ENCODE measurements at places on chromosomes 13 and 19.

GRCh38 chr13:55887561-55887960, 1253.2 kb upstream of the PRR20A start:
- no peak for DNase-seq

DNA sequence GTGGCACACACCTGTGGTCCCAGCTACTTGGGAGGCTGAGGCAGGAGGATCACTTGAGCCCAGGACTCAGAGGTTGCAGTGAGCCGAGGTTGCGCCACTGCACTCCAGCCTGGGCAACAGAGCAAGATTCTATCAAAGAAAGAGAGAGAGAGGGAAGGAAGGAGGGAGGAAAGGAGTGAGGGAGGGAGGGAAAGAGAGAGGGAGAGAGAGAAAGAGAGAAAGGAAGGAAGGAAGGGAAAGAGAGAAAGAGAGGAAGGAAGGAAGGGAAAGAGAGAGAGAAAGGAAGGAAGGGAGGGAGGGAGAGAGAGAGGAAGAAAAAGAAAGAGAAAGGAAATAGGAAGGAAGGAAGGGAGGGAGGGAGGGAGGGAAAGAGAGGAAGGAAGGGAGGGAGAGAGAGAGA, 12.4 kb downstream of the NRTN start:
- DNase-seq, result no peak

- DNase-seq, result peak; percentile 28
Observed at GRCh38 chr13:46607768-46608564, 55.0 kb downstream of the LRCH1 start.

- DNase-seq, result no peak
Observed at GRCh38 chr13:29563941-29564340, 31.5 kb downstream of the SLC7A1 start.

DNA sequence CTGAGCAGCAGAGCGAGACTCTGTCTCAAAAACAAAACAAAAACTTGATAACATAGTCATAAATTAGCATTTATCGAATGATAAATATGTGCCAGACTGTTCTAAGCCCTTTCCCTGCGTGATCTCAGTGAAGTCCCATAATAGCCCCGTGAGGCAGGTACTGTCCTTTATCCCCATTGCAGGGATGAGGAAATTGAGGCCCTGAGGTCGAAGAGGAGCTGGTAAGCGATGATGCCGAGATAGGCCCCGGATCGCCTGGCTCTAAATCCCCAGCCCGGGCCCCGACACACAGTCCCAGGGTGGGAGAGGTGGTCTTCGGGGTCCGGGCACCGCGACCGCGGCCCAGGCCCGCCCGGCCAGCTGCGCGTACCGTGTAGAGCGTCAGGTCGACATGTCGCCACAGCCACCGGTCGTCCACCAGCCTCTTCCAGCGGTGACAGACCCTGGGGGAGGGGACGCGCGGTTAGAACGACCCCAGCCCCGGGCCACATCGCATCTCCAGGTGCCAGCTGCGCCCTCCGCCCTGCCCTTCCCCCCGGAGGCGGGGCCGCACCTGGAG, 625 bp downstream of the FBXL12 start:
- no peak for DNase-seq

- peak; percentile 54 for DNase-seq
Observed at GRCh38 chr13:103195762-103196161, 129.5 kb upstream of the SLC10A2 start.

DNA sequence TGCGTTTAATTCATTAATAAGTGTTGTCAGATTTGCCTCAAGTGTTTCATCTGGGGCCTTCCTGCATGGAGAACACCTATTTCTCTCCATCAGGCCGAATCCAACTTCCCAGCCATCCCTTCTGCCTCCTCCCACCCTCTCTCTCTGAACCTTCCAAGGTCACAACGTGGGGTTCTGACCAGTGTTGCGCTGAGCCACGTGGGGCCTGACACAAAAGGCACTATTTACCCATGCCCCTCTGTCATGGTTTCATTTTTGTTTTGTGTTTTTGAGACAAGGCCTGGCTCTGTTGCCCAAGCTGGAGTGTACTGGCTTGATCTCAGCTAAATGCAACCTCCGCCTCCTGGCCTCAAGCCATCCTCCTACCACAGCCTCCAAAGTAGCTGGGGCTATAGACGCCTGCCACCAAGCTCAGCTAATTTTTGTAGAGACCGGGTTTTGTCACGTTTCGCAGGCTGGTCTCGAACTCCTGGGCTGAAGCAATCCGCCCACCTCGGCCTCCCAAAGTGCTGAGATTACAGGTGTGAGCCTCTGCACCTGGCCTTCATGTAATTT, 8.6 kb upstream of the IRGC start:
- DNase-seq, result no peak

DNA sequence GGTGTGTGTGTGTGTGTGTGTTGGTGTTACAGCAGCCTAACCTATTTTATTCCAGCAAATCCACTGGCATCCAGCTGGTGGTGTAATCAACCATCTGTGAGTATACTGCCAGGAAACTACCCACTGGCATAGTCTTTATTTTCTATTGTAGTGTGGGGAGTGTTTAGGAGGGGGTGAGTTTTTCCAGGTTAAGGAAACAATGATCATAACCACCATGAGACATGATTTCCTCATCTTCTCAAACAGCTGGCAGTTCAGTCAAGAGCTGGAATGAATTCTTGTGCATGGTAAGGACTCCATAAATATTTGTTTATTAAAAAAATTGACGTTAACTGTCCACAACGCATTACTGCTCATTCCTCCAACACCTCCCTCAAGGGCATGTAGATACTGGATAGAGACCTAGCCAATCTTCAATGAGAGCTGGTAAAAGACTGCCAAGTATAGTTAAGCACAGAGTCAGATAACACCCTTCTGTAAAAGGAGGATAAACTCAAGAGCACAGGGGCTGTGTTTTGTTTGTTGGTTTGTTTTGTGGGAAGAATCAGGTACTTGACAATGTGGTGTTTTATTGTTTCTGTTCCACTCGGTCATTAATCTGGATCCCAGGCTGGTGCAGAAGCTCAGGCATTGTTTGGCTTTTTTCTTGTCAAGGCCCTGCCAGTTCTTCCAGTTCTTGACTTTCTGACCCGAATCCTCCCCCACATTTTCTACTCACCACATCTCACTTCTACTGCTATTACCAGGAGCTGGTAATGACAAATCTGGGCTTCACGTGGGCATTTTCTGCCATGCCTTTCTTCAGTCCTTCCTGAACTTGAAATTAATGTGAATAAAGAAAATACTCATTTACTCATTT, 31.6 kb upstream of the SLC46A3 start:
- DNase-seq, result peak; percentile 59

- DNase-seq, result no peak
Observed at GRCh38 chr19:41811036-41811435, 14.6 kb downstream of the CEACAM3 start.

DNA sequence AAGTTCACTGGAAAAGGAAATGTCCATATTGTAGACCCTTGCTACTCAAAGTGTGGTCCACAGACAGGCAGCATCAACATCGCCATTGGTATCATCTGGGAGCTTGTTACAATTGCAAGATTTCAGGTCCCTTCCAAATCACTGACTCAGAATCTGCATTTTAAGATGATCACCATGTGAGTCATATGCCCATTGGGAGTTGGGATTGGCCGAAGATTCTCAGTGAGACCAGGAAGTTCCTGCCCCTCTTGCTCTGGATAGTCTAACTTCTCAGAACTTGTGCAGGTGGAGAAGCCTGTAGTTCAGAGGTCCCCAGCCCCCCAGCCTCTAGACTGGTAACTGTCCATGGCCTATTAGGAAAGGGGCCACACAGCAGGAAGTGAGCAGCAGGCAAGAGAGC, 48.9 kb upstream of the URAD start:
- peak; percentile 70 for DNase-seq

DNA sequence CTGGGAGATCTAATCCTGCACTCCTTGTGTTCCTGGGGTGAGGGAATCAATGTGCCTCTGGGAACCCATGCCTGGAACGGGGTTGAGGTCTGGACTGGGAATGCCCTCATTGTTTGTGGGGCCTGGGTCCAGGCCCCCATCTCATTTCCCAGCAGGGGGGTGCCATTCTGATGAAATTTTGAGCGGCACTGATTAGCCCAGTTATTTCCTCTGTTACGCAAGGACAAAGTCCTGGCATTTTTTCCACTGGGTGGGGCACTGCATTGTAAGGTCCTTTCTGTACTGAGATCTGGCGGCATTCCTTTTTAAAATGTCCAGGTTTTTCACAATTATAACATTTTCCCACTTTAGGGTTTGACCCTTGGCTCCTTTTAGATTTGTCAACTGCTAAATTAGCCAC, 14.8 kb downstream of the FPR3 start:
- peak; percentile 51 for DNase-seq

DNA sequence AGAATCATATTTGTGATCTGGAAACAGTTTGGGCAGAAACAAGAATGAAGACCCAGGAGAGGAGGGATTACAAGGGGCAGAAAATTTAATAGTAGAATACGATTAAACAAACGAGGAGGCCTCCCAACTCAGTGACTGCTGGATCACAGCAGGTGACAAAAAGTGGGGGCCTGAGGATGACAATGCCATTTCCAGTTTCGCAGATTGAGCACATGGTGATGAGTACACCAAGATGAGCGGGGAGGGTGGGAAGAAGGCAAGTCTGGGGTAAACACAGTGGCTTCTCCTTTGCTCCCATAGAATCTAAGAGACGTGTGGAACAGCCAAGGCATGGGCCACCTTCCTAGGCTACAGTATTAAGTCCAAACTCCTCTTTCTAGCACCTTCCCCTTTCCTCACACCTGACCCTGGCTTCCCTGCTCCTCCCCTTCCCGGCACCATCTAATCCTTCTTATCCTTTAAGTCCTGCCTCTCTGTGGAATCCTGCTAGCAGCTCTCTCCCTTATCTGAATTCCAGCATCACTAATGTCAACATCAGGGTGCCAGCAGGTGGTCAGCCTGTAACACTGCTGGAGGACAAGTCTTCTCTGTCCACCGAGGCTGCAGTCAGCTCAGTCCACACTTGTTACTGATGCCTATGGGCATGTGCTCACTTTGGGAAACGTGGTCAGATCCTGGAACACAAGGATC, 13.5 kb downstream of the ATP7B start:
- DNase-seq, result no peak

GRCh38 chr13:101152184-101152583, 264.1 kb downstream of the NALCN start:
- no peak for DNase-seq

- DNase-seq, result no peak
Observed at GRCh38 chr13:27463500-27463899, 13.1 kb upstream of the MTIF3 start.

DNA sequence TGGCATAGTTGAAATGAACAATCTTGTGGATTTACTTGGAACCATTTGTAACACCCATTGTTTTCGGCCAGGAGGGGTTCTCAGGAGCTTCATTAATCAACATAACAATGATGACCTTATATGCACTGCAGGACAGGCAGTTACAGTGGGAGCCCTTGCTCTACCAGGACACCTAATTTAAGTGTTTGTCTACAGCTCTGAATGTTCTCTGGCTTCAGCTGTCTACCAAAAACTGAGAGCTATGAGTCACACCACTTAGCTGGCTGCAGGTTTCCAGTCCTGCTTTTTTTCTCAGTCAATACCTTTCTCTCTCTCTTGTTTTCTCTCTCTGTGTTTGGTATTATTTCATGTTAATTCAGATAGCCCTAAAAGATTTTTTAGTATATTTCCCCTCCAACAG, 105.4 kb upstream of the MBNL2 start:
- DNase-seq, result peak; percentile 56

DNA sequence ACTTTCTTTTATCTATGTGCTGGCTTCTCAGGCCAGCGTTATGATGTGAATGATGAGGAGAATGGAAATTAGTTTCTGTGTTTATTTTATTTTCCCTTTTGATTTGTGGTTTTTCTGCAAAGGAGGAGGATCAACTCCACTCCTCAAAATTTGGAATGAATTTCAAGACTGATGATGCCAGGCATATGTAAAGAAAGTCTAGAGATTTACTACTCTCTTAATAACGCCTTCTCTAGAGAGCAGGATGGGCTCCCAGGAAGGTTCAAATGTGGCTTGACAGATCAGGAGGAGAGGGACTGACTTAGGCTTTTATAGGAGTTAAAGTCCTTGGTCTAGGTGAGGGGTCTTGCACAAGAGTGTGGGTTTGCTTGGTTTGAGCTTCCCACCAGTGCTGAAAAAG, 15.1 kb upstream of the POSTN start:
- DNase-seq, result no peak

DNA sequence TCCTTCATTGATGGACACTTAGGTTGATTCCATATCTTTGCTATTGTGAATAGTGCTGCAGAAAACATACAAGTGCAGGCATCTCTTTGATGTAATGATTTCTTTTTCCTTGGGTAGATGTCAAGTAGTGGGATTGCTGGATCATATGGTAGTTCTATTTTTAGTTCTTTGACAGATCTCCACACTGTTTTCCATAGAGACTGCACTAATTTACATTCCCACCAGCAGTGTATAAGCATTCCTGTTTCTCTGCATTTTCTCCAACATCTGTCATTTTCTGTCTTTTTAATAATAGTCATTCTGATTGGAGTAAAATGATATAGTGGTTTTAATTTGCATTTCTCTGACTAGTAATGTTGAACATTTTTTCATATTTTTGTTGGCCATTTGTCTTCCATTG, 116.7 kb downstream of the LMO7 start:
- DNase-seq, result no peak

- peak; percentile 49 for DNase-seq
Observed at GRCh38 chr19:24159707-24160106, 72.7 kb downstream of the ZNF254 start.

GRCh38 chr13:111667757-111668156, 347.3 kb downstream of the TEX29 start:
- DNase-seq, result no peak

GRCh38 chr13:99414048-99414995, 87.0 kb upstream of the TM9SF2 start:
- no peak for DNase-seq

GRCh38 chr13:62093984-62094780, 678.5 kb upstream of the PCDH20 start:
- DNase-seq, result no peak

GRCh38 chr13:49062297-49062896, 86.7 kb downstream of the FNDC3A start:
- peak; percentile 35 for DNase-seq

DNA sequence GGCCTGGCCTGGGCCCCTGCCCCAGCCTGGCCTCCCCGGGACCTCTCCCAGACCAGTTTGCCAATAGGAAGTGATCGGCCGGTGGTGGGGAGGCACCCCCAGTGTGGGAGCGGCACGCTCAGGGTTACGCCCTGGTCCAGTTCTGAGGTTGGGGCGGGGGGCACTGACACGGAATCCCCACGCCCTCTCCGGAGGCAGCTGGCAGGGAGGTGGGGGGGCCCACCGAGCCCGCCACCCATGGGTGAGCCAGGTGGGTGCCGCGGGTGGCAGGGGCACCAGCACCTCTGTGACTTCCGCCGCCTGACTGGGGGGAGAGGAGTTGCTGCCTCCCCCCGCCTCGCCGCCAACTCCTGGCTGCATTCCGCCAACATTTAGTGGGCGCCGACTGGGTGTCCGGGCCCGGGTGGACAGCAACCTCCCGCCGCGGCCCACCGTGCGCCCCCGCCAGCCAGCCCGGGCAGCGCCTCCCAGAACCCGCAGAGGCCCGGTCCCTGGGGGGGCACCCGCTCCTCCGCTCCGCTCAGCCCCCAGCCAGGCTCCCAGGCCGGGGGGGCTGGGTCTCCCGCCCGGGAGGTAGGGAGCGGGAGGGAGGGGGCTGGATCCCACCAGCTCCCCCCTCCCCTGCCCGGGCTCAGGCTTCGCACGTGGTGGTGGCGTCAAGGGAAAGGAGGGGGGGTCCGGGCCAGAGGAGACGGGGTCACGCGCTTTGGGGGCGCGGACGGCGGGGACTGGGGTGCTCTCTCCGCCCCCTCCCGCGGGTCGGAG, 2.0 kb downstream of the ZBTB7A start:
- no peak for DNase-seq
